NCI-H1930 (cell line): ENCODE measurements at places on chromosomes 16 and 17.

- no peak for DNase-seq
Measured at GRCh38 chr16:53358884-53359283, 75.4 kb upstream of the RBL2 start.

GRCh38 chr17:13725288-13725990 is 123.7 kb upstream of the HS3ST3A1 start:
- no peak for DNase-seq

DNA sequence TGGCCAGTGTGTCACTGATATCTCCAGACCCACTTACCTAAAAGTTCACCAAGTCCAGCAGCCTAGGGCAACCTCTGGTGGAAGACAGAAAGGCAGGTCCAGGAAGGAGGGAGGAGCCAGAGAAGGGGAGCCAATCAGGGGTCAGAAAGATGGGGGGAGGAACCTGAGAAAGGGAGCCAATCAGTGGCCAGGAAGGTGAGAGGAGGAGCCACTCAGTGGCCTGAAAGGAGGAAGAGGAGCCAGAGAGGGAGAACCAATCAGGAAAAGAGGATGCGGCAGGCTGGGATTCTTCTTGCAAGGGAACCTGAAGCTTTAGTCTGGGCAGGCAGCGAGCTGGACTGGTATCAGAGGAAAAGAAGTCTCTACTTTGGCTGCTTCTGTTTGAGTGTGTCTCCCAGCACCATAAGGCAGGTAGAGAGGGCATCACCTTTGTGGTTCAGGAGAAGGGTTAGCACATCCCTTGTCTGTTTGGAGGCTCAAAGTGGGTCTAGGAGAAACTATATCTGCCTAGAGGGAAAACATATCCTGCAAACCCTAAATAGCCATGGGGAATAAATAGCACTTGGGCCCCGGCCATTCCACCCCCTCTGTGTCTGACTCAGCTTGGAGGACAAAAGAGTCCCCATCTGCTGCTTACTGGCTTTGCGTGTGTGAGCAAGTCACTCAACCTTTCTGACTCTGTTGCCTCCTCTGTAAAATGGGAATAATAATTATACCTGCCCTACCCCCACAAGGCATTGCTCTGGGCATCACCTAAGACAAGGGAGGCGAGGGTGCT is 43.4 kb upstream of the CRHR1 start:
- DNase-seq = peak; percentile 47

DNA sequence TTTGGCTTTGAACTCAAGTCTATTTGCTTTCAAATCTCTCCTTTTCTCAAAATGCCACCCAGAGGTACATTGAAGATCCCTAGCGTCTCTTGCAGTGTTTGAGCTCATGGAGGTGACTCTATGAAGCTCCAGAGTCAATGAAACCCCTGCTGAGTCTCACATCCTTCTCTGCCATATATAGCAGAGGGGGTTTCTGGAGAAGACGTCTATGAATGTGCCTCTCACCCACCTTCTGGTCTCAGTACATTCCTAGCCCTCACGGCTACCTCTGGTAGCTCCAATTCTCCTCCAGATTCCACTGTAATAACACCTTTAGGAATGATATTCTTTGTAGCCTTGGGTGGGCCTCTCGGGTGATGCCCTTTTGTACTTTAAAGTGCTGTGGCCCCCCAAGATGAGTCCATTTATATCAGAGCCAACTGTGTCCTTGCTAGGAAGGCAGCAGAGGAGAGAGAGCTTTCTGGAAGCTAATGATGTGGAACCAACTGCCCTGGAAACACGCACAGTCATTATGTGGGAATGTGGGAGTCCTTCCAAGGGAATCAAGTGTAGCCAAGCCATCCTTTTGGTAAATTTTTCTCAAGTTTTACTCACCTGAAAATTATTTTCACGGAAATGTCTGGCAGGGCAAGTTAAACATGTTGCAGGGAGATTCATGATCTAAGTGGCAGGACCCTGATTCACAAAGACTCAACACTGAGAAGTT is 123.4 kb downstream of the ASIC2 start:
- DNase-seq = no peak

DNA sequence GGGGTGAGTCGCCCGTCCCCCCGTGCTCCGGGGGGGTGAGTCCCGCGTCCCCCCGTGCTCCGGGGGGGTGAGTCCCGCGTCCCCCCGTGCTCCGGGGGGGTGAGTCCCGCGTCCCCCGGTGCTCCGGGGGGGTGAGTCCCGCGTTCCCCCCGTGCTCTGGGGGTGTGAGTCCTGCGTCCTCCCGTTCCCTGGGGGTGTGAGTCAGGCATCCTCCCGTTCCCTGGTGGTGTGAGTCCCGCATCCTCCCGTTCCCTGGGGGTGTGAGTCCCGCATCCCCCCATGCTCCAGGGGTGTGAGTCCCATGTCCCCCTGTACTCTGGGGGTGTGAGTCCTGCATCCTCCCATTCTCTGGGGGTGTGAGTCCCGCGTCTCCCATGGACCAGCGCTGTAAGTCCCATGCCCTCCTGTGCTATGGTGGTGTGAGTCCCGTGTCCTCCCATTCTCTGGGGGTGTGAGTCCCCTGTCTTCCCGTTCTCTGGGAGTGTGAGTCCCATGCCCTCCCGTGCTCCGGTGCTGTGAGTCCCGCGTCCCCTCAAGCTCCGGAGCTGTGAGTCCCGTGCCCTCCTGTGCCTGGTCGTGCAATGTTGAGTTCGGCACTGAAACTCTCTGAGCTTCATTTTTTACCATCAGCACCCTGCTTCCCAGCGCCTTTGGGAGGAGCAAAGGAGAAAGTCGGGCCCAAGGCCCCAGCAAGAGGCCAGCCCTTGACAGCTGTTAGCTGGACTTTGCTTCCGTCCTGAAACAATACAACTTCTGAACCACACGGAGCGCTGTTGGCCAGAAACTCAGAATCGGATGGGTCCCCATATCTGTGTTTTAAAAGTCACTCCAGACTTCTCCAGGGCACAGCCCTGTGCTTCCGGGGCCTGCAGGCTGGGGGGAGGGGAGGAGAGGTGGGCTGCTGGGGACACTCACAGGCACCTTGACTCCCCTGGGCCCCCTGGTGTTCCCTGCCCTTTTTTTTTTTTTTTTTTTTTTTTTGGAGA is 11.5 kb upstream of the ZC3H18 start:
- no peak for DNase-seq

DNA sequence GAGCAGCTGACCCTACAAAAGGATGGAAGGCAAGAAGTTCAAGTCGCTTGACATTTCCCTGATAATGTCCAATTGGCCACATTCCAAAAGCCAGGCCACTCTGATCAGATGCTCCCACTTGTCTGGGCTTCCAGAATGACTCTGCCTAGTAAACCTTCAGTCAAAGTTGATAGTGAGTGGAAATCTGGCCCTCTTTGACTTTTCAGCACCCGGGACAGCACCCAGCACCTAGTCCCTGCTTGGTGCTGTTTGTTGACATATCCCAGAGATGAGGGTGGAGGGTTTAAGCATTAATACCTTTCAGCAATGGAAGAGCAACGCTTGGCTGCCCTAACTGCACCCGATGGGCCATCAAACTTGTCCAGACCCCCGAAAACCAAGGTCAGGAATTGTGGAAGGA is 131.3 kb downstream of the AIPL1 start:
- DNase-seq = no peak

- DNase-seq = peak; percentile 93
Measured at GRCh38 chr16:71808593-71809459, at the start of gene AP1G1. AP1G1 (minus strand) TSS chr16:71808834; CDS start chr16:71789479, 19,355 bp downstream.

DNA sequence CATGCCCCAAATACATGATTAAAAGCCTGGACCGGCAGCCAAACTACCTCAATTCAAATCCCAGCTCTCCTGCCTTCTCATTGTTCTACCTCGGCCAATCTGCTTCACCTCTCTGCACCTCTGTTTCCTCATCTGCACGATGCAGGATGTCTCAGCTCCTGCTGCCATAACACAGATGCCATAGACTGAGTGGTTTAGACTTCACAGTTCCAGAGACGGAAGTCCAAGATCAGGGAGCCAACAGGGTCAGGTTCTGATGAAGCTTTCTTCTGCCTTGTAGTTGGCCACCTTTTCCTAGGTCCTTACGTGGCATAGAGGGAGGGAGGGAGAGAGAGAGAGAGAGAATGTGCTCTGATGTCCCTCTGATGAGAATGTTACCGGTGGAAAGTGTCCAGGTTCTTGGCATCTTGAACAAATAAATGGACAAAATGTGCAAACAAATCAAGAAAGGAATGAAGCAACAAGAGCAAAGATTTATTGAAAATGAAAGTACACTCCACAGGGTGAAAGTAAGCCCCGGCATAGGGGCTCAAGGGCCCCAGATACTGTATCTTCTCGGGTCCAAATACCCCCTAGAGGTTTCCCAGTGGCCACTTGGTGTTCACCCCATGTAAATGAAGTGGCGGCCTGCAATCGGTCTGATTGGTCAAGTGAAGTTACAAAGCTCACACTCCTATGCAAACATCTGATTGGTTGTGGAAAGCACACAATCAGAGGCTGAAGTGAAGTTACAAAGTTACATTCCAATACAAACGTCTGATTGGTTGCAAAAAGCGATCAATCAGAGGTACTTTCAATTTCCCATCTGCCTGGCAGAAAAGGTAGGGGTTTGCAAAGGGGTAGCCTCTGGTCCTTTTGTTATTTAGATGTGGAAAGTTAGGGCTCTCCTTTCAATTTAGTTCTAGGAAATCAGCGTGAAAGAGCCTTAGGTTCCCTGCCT is 43.3 kb upstream of the ZCCHC14 start:
- no peak for DNase-seq

DNA sequence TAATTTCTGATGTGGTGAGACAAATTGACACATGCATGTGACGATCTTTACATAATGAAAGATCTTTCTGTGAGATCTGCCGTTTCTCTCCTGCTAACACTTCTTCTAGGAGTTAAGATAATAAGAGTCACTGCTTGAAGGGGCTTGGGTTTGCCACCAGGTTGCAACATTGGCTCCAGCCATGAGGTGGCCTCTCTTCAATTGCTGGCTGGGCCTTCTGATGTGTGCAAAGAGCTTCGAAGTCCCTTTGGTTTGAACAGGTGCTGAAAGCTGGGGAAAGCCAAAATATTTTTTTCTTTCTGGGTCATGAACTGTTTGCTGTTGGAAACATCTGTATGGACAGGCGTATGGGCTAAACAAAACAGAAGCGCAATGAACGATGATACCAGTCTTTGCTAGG is 204.1 kb upstream of the SALL1 start:
- no peak for DNase-seq

GRCh38 chr17:41455236-41455635 is 11.9 kb downstream of the KRT32 start:
- no peak for DNase-seq

DNA sequence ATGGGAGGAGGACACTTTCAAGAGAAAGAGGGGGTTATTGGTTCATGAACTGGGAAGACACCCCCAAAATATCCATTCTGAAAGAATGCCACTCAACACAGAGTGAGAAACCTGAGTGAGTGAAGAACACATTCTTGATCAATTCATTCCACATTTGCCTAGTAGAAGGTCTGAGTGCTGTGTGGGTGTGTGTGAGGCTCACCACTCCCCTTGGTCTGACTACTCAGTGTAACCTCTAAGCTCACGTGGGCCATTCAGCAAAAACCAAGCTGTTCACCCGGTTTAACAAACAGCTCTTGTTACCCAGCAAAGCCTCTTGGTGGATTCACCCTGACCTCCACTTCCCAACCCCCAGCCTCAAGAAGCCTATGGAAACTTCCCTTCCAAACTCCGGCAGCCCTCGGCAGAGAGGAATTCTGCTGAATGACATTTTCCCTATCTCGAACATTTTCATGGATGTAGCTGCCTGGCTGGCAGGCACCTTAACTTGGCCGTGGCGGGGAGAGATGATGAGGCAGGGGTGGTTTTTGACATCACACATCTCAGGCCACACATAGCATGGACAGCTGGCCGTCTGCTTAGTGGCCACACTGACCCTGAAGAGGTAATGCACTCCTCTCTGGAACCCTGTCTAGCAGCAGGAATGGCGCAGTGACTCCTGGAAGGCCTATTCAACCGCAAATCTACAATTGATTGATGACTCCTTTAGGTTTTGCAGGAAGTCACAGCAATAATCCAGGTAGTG is 11.6 kb downstream of the ST6GALNAC1 start:
- DNase-seq = no peak

GRCh38 chr16:68074850-68075555 is 10.2 kb upstream of the NFATC3 start:
- no peak for DNase-seq

DNA sequence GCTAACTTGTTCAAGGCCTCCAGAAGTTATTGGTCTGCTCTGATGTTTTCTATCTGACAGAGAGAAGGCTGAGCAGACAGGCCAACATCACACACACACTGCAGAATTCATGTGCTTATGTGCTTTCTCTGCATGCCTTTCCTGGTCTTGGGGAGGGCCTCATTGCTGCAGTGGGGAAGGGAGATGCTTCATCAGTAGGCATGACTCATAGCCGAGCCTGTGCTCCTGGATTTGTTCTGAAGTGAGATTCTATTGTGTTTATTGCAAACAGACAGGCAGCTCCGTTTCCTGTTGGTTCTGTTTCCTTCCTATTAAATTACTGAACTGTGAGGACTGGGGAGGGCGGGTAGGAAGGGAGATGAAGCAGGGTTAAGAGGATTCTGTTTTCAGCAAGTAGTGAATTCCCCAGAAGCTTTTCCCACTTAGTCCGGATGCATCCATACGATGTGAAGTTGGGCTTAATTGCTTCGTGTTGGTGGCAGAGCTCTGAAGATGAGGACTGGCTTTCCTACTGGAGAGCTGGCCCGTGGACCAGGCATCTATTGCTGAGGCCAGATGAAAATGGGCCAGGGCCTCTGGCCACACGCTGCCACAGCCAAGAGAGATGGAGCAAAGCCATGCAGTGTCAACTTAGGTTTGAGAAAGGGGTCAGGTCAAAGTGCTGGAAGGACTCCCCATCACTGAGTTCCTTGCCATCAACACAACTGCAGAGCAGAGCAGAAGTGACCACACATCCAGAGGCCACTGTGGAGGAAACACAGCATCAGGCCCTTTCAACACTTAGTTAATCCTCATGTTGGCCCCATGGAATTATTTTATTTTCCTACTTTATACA is 179.3 kb downstream of the UTP18 start:
- DNase-seq = no peak

DNA sequence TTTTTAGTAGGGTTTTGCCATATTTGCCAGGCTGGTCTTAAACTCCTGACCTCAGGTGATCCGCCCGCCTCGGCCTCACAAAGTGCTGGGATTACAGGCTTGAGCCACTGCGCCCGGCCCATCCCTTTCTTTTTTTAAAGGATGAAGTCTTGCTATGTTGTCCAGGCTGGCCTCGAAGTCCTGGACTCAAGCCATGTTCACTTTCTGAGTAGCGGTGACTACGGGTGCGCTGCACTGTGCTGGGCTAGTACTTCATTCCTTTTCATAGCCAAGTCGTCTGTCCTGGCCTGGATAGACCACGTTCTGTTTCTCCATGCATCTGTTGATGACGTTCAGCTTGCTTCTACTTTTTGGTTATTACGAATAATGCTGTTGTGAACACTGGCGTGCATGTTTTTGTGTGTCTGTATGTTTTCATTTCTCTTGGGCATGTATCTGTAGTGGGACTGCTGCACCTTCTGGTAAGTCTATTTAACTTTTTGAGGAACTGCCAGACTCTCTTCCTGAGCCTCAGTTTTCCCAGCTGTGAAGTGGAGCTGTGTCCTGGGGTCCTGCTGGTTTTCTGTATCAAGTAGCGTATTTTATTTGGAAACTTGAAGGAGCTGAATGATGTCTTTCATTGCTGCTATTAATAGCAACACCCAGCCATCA is 40.0 kb upstream of the GSE1 start:
- DNase-seq = no peak
